ENCODE measurements at places on chromosomes 3 and 15. TPM values are rescaled to one million over a fixed set of nuclear protein-coding genes. Genes with fewer than 3 reads are reported as not detected.

Gene SPATA12
- 0.13 TPM for total RNA-seq

Gene COL8A1
- 81.4 TPM for total RNA-seq

Gene TIMMDC1
- 58.6 TPM for total RNA-seq

Gene CNTN4
- not detected for total RNA-seq

Gene NUDT16
- total RNA-seq, result 10.6 TPM

Gene PRC1
- total RNA-seq, result 177 TPM

Gene SERP1
- total RNA-seq, result 200 TPM

Gene BOC
- total RNA-seq, result 0.27 TPM

Gene C2CD4A
- total RNA-seq, result not detected

All from mammary microvascular endothelial cell (primary cell).